ENCODE measurements at places on chromosomes 12 and 14.

DNA sequence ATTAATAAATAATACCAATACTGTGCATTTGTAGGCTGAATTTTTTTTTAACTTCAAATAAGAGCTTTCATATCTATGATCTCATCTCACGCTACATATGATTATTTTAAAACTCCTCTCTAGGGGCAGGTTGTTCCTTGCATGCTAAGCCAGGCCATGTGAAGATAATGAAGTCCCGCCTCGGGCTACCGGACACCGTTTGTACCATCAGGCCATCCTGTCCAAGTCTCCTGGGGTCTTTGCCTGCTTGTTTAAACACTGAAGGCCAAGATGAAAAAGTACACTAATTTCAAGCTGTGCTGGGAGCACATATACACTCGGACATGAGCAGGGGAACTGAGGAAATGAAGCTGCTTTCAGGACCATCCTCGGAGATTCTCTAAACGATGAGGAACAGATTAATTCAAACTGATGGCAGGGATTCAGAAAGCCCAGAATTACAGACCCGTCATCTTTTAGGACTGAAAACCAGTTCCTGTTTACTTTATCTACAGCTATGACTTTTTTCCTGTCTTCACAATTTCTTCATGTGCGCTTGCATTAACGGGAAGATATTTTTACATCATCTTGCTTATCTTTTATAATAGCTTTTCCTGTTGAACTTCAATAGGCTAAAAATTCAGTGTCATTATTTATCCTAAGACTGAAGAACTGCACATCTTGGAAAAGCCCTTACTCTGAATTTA is 6.3 kb upstream of the ABHD12B start:
- DNase-seq, result no peak

DNA sequence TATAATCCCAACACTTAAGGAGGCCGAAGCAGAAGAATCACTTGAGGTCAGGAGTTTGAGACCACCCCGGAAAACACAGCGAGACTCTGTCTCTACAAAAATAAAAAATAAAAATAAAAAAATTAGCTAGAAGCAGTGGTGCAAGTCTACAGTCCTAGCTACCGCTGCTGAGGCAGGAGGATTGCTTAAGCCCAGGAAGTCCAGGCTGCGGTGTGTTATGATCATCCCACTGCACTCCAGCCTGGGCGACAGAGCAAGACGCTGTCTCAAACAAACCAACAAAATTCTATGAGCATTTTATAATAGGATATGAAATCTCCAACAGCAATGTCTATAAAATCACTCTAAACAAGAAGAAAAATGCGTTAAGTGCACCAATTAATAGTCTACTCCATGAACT is 75.3 kb downstream of the PPP1R12A start:
- DNase-seq, result no peak

GRCh38 chr14:65228956-65229747 is 126.8 kb upstream of the MAX start:
- DNase-seq, result no peak

DNA sequence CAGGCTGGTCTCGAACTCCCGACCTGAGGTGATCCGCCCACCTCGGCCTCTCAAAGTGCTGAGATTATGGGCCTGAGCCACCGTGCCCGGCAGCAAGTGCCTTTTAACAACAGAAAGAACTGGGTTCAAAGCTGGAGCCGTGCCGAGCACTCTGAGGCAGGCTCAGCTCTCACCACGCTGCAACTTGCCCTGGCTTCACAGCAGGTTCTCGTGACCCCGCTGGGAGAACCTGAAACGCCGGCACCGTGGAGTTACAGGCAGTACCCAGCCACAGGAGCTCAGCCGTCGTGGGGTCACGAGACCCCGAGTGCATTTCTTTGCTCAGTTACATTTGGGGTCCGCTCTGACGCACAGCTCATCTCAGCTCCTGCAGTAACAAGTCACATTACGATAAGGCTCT is 14.4 kb downstream of the GOLGA3 start:
- no peak for DNase-seq

- DNase-seq, result no peak
These were observed 40.3 kb downstream of the CIT start for GRCh38 chr12:119836781-119837180.

DNA sequence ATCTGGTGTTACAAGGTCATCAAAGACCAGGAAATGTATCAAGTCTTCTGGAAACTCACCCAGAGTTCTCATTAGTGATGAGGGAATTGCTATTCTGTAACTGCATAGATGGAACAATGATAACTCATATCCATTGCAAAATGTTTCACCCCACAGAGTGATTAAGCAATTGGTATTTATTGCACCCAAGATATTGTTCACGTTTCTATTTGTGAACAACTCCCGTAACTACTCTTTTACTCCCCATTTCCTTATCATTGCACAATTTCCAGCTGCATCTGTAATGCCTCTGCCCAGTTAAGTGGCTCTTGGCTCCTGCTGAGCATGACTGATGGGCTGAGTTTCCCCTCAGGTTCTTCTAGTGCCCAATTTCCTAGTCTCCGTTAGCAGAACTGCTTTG is 108.7 kb upstream of the PRICKLE1 start:
- no peak for DNase-seq

DNA sequence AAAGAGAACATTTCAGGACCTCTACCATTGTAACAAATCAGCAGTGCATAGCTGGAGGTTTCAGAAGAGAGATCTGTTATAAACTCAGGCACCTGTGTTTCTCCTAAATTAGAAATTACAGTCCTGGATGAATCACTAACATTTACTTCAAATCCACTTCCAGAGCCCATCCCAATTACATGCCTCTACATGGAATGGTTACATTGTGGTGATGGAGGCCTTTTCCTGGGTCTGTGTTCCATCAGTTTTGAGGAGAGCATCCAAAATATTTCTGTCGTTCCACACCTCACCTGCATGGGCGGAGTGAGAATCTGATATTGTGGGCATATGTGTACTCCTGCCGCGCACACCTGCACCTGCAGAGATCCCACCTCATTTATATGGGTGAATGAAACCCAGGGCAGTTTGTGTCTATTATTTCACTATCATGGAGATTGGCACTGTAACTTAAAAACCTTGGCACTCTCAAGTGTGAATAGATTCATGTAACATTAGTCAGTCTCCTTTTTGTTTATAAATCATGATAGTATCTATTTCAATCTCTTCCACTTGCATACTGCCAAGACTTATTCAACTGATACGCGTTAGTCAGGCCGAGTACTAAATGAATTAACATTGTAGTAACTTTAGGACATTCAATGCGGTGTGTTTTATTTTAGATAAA is 215.1 kb upstream of the FAR2 start:
- no peak for DNase-seq

GRCh38 chr14:69828354-69828753 is 31.3 kb upstream of the SLC10A1 start:
- no peak for DNase-seq

DNA sequence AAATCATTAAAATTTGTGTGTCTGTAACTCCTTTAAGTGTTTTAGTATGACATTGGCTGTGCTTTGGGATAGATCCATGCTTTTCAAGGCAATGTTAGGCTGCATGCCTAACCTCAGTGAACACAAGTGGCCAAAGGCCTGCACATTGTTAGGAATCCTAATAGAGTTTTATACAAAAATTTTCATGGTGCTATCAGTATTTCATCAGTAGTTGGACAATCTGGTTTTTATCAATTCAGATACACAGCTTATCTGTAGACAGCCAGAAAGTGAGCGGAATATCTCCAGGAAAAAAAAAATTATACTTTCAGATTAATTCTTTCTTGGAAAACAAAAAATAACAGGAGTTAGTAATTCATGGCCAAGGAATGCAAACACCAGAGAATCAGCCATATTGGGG is 324.0 kb upstream of the PDE3A start:
- no peak for DNase-seq

GRCh38 chr12:227286-227915 is 13.4 kb upstream of the SLC6A12 start:
- no peak for DNase-seq

GRCh38 chr14:67285876-67286452 is 44.7 kb downstream of the PALS1 start:
- no peak for DNase-seq

GRCh38 chr14:71856199-71856919 is 75.9 kb upstream of the RGS6 start:
- no peak for DNase-seq

DNA sequence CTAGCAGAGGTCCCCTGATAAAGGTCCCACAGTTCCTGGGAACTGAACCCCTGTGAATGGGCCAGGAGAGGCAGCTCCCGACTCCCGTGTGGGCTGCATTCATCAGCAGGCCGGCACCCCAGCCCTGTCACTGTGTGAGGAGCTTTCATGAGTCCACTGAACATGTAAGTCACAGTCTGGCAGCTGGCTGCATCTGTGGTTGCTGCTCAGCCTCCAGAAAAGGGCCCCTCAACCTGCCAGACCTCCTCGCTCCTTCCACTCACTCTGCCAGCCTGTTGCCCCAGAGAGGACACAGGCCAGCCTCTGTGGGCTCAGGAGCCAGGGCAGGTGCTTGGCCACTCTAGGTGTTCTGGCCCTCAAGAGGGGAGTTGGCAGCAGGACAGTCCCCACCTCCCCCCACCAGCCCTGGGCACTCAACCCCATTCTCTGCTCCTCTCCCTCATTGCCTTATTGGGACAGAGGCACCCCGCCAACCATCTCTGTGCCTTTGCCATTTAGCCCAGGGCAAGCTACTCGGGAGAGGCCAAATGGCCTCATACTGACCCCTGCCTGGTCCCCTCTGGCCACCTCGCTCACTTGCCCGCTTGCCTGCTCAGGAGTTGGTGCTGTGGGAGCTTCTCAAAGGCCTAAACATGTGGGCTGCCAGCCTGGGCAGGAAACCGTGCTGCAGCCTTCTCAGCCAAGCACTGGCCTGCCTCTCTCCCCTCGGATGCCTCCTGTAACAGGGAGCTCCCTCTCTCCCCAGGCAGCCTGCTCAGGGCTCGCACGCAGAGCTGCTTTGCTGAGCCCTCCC is 1.9 kb downstream of the RTL1 start:
- DNase-seq, result no peak

- DNase-seq, result no peak
These were observed 3.1 kb downstream of the DHRS2 start for GRCh38 chr14:23639048-23639890.

DNA sequence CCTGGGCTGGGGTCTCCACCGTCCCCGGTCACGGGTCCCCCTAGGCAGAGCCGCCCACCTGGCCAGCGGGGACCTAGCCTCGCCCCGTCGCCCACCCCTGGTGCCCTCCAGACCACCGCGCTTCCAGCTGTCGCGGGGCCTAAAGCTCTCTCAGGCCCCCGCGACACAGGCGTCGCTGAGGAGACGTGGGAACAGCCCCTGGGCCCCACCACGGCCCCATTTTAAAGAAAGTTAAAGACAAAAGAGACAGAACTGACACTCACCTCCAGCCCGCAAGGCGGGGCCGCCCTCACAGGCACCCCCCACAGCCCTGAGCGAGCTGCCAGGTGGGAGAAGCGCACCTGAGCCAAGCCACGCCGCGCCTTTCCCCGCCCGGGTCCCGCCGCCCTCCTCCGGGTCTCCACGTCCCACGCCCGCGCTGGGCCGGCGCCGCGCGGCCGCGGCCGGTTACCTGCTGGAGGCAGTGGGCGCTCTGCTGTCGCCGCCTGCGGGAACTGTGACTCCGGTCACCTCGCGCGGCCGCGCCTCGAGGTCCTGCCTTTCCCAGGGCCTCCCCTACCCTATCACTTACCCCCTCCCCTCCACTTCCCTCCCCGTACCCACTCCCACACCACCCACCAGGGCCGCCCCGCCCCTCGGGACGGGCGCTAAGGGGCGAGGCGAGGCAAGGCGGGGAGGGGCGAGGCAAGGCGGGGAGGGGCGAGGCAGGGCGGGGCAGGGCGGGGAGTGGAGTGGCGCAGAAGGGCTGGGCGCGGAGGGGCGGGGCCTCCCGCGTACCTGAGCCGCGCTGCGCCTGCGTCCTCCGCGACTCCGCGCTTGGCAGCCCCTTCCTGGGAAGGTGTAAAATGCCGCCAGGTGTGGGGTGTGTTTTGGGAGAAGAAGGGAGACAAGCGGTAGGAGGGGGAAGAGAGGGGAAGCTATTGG is 31.2 kb downstream of the TC2N start:
- DNase-seq, result peak; percentile 87

DNA sequence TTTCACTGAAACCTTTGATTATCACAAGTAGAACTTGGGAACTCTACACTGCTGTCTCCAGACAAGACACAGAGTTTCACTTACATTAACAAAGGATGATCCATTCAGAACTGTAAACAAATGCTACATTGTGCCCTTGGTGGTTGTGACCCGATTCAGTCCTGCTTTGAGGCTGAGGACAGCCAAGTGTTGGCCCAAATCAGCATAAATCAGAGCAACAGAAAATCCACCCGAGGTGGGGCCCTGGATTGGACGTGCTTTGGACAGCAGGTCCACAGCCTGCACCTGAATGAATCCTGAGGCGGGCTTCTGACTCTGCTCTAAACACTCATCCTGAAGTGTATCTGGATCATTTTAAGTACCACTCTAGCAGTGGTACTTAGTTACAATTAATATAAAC is 68.8 kb downstream of the PPP2R5C start:
- DNase-seq, result no peak

GRCh38 chr14:99009871-99010270 is 262.1 kb downstream of the BCL11B start:
- no peak for DNase-seq

GRCh38 chr14:104724981-104725771 is 1.1 kb downstream of the ADSS1 start:
- DNase-seq, result no peak

- no peak for DNase-seq
These were observed 17.7 kb upstream of the POP5 start for GRCh38 chr12:120598674-120599463.

DNA sequence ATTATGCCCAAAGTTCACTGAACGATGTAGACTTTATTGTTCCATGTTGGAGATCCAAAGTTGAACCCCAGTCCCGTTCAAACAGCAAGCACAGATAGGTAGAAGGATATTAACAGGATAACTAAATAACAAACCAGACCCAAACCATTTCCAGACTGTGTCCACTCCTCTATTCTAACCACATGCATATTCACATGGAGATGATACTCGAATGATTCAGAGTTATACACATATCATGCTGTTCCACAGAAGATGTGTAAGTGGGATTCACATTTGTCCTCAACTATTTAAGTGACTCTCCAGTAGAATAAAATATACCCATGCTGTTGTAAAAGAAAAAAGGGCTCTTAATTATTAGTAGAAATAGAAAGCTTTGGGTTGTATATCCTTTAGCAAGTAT is 185.9 kb downstream of the ITPR2 start:
- no peak for DNase-seq

GRCh38 chr14:92506231-92506630 is 7.3 kb upstream of the RIN3 start:
- DNase-seq, result no peak

DNA sequence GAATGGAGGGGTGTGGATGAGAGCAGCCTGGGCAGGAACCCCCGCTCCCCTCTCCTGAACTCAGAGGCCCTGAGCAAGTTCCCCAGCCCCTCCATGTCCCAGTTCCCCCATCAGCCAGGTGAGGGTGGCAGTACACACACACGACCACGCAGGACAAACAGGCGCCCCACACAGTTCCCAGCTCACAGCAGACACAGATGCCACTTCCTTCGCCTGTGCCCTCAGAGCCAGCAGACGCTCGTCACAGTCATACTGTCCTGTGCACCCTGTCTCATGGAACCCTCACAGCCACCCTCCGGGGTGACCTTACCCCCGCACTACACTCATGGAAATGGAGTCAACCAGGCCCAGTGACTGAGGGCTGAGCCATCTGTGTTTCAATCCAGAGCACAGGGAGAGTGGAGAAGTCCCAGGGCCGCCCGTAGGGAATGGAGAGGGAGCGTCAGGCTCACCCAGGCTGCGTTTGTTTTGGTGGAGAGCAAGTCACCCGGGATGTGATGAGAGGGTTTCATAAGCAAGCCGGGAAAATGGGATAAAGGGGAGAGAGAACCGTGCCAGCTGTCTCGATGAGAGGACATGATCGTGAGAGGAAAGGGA is 47.5 kb upstream of the DYNC1H1 start:
- DNase-seq, result no peak

Data from T-helper 22 cell (primary cell).